Stimulated activated CD8-positive, alpha-beta memory T cell treated with anti-CD3 and anti-CD28 coated beads, Interleukin-2, amount 100 ng/mL, for 1 hour (primary cell): ENCODE measurements at places on chromosomes 16 and 17.

DNA sequence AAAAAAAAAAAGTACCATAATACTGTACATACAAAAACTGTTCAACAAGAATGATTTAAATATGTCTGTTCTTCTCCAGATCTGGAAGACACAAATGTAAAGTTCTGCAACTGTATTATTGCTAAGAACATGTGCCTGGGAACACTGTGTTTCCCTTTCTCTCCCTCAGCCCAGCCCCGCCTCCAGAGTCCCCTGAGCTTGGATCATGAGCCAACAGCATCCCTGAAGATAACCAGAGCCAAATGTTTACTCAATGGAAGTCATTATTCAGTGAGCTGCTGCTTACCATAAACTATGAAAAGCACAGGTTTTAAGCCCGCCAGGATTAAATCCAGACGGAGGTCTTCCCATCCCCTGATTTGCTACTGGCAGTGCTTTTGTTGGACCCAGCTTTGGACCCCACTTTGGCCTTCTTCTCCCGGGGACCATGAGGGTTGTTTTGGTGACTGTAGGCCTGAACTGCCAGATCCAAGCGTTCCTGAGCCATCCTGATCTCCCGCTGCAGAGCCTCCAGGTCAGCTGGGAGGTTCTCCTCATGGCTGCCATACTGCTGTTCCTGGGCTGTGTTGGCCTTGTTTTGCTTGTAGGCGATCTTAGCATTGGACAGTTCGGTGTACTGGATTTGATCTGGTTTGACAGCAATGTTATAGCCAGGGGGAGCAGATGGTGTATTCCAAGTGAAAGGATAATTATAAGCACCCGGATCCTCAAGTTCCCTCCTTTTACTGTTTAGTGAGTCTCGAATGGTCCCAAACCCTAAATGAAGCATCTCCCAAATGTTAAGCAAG is 25.6 kb downstream of the GJC1 start:
- no peak for DNase-seq

DNA sequence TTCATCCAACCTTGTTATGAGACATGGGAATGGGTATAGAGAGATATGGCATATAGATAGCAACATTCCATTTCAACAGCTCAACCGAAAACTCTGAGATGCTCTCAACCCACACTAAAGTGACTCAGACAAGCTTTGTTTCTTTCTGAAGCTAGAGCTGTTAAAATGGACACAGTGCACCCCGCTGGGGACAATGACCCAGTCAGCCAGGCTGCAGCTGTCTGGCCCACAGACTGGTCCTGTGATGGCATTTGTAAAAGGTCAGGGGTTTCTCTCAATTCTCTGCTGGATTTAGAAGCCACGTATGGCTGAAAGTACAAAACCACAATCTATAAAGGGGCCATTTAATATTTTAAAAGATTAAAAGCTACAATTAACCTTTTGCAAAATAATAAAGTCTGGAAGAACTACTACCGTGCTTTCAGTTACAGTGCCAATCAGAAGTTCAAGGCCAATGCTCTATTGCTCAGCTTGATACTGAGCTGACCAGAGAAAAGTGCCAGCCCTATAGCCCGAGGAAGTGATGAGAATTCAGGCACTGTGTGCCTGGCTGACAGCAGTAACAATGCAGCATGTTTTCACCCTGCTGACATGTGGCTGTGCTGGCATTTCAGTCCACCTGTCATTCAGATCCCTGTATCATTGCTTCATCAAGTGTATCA is 60.2 kb downstream of the TEX2 start:
- no peak for DNase-seq

- no peak for DNase-seq
Observed at GRCh38 chr17:1312261-1312870, 32.9 kb downstream of the TRARG1 start.

GRCh38 chr17:76700270-76700616 is 10.5 kb downstream of the MXRA7 start:
- DNase-seq: no peak

GRCh38 chr16:53864819-53865493 is 161.0 kb downstream of the FTO start:
- DNase-seq: no peak

GRCh38 chr17:13418891-13419290 is 182.8 kb downstream of the HS3ST3A1 start:
- DNase-seq: no peak

- DNase-seq: no peak
Observed at GRCh38 chr16:87358696-87359095, 24.9 kb downstream of the FBXO31 start.

DNA sequence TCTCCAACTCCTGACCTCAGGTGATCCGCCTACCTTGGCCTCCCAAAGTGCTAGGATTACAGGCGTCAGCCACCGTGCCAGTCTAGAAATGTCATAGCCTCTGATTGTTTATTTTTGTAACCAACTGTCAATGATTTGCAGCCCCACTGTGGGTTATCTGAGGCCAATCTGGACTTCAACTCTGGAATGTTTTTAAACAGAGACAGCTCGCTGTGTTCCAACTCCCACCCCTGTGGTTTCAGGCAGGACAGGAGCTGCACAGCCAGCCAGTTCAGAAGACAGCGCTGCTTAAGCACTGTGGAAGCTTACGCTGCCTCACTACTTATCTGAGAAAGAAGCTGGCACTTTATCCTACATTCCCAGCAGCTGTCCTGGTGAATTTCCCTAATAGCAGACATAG is 19.5 kb downstream of the MRM3 start:
- no peak for DNase-seq

GRCh38 chr17:62062302-62062701 is 2.8 kb downstream of the MED13 start:
- no peak for DNase-seq

DNA sequence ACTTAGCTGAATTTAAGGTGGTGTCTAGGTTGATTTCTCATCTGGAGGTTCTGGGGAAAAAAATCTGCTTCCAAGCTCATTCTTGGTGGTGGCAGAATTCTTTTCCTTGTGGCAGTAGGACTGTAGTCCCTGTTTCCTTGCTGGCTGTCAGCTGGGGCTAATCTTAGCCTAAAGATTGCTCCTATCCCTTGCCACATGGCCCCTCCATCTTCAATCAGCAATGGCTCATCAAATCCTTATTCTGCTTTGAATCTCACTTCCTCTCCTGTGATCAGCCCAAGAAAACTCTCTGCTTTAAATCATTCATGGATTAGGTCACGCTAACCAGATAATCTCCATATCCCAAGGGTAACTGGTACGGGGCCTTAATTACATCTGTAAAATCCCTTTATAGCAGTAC is 6.6 kb downstream of the FAM20A start:
- DNase-seq: no peak

GRCh38 chr17:199191-199604 is 17.7 kb upstream of the DOC2B start:
- DNase-seq: no peak

DNA sequence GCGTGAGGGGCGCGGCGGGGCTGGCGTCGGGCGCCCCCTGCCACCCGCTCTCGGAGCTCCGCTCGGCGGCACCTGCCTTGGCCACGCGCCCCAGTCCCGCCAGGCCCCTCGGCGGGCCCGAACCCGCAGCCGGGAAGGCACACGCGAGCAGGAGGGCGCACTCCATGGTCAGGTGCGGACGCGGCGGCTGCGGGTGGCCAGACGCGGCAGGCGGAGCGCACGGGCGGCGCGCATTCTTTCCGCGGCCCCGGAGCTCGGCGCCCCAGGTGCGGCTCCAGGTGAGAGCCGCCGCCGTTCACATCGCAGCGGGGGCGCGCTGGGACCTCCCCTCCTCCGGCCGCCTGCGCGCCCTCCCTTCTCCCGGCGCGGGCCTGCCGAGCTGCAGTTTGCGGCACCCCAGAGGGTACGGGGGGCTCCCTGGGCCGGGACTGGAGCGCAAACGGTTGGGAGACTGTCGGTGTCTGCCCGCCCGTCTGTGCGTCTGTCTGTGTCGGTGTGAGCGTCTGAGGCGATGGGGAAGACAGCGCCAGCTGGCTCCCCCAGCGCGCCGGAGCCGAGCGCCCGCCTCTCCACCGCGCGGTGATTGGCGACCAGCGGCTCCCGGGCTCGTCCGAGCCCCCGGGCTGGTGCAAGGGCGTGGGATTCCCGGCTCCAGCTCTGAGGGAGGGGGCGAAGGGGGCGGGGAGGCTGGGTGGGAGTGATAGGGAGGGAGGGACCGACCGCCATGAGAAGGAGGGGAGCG is at the start of gene ADAMTS18:
TSS of gene ADAMTS18 (minus strand) at position 505 of the 742 bp plus-strand sequence. CDS start at position 166, 339 bp downstream.
- no peak for DNase-seq

DNA sequence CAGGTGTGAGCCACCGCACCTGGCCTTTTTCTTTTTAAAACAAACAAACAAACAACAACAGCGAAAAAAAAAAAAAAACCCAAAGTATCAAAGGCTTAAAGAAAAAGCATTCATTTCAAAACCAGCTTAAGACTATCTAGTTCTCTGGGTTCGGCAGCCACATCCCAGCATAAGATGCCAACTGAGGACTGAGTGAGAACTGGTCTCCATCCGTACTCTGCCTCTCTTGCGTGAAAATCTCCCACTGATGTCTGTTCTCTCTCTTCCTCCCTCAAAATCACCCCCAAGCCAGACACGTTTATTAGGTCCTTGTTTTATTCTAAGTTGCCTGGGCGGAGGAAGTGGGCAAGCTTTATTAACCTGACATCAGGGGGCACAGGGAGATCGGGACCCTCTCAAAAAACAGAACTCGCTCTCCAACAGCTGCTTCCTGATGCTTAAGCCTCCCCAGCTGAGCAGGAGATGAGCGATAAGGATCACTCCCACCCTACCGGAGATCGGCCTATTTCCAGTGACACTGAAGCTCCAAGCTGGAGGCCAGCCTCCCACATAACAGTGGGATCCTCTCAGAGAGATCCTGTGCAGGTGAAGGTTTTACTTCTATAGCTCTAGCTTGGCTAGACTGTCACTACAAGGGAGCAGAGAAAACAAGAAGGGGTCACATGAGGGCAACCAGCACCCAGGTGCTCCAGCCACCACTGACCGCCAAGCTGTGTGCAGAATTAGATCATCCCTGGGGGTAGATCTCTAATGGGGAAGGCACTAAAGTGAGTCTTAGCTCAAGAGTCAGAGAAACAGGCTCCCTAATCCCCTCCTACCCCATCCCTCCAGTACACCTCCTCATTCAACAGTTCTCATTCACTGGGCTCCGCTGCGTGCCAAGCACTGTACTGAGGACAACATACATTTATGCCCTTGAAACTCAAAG is 13.6 kb downstream of the CDC42EP4 start:
- DNase-seq: no peak

GRCh38 chr16:3952737-3953131 is 72.2 kb upstream of the CREBBP start:
- DNase-seq: no peak

GRCh38 chr17:78596871-78597764 is 19.9 kb upstream of the DNAH17 start:
- no peak for DNase-seq

GRCh38 chr16:59400830-59401229 is 666.7 kb upstream of the GOT2 start:
- no peak for DNase-seq

DNA sequence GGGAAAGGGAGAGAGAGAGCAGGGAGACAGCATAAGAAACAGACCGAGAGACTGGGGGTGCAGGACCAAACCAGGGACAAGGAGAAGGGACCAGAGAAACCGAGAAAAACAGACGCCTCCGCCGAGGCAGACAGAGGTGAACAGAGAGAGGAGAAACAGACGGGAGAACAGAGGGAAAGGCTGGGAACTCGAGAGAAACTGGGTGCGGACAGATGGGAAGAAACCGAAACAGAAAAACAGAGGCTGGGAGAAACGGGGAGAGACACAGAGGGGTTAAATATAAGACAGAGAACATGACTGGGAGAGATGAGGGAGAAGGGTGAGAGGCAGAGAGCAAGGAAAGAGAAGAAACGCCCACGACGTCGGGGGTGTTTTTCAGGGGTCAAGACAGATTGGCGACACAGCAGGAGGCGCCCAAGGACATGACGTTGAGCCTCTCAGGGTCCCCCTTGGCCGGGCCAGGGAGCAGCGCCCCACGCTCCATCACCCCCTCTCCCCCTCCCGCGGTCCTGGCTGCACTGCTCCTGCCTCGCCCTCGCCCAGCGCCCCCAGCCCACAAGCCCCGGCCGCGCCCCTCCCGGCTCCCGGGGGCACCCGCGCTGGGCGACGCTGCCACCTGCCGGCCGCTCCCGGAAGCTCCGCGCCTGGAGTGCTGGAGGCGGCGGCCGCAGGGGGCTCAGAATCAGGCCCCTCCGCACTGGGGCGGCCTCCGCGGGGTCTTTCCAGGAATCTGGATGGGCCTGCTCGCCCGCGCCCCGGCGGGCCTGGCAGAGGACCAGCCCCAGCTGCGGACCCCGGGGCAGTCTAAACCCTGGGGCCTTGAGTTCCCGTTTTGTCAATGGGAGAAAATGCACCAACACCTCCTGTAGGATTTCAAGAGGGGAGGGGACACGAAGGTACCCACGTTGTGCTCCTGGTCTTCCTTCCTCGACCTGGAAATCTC is 1.3 kb upstream of the TMEM92 start:
- DNase-seq: peak; percentile 19

GRCh38 chr16:11263737-11264136 is 5.4 kb downstream of the TNP2 start:
- no peak for DNase-seq

DNA sequence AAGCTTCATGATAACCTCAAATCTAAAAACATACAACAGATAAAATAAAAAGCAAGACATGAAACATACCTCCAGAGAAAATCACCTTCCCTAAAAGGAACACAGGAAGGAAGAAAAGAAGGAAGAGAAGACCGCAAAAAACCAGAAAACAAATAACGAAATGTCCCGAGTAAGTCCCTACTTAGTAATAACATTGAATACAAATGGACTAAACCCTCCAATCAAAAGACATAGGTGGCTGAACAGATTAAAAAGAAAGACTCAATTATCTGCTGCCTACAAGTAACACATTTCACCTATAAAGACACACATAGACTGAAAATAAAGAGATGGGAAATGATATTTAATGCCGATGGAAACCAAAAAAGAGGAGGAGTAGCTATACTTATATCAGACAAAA is 6.2 kb downstream of the FBXO39 start:
- DNase-seq: no peak

GRCh38 chr17:75478508-75478907 is 22.1 kb downstream of the TMEM94 start:
- DNase-seq: no peak

DNA sequence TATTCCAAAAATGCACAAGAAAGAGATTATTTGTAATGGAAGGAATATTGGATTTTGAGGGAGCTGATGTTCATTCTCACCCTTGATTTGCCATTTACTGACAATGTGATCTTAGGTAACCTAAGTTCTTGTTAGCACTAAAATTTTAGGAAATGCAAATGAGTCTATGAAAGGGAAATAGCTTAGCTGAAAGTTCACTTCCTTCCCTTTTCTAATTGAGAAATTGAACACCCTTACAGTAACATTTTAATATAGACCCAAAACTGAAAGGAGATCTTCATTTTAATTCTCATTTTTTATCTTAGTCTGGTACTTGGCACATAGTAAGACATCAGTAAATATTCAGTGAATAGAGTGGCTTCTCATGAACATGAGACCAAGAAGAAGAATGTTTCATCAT is 10.9 kb upstream of the WSB1 start:
- DNase-seq: no peak

GRCh38 chr16:81649561-81650184 is 129.4 kb upstream of the PLCG2 start:
- no peak for DNase-seq
